ENCODE measurements at places on chromosomes 12 and 14.

GRCh38 chr14:23542261-23542660, 9.3 kb downstream of the ZFHX2 start:
- DNase-seq = no peak

GRCh38 chr12:59874781-59875180, 279.0 kb downstream of the SLC16A7 start:
- DNase-seq = no peak

GRCh38 chr12:92208613-92209121, 63.0 kb upstream of the BTG1 start:
- DNase-seq = no peak

- DNase-seq = no peak
Measured at GRCh38 chr14:81085596-81085995, 130.2 kb downstream of the TSHR start.

DNA sequence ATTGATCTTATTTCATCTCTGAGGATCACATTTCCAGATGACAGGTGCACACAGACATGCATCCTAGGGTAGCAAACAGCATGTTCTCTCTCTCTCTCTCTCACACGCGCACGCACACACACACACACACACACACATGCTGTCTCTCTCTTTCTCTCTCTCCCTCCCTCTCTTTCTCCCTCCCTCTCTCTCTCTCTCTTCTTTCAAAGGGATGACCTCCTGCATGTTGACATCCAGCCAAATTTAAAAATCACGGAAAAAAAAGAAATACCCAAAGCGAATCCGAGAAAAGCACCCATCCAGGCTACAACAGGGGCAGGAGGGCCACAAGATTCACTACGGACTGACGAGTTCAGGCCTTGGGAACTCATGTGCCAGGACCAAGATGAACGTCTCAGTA, 2.3 kb downstream of the KSR2 start:
- no peak for DNase-seq

- DNase-seq = no peak
Measured at GRCh38 chr12:53172352-53172751, 8.2 kb upstream of the ZNF740 start.

- DNase-seq = no peak
Measured at GRCh38 chr12:121489874-121490273, 90.0 kb downstream of the RNF34 start.

DNA sequence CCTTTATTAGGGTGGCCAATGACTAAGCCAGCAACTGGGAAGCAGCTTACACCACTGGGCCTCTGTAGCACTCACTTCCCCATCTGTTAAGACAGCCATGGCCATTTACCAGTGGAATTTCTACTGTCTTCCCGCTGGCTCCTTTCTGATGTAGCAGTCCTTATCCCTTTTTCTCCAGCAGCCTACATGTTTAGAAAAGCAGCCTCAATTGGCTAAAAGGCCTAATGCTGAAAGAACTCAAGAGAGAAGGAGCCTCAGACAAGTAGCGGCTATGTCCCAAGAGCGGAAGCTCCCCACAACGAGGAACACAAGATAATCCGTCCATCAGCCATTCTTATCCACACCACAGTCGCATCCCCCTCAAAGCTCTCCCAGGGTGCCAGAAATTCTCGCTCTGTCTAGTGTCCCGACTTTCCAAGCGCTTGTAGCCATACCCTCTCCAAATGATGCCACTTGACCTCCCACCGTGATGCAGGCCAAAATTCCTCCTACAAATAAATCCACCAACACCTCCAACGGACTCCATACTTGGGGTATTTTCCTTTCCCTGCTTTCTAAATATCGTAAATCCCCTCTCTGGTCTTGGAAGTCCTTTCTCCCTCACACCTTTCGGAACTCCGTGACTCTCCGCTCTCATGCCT, 624 bp downstream of the M6PR start:
- DNase-seq = no peak

DNA sequence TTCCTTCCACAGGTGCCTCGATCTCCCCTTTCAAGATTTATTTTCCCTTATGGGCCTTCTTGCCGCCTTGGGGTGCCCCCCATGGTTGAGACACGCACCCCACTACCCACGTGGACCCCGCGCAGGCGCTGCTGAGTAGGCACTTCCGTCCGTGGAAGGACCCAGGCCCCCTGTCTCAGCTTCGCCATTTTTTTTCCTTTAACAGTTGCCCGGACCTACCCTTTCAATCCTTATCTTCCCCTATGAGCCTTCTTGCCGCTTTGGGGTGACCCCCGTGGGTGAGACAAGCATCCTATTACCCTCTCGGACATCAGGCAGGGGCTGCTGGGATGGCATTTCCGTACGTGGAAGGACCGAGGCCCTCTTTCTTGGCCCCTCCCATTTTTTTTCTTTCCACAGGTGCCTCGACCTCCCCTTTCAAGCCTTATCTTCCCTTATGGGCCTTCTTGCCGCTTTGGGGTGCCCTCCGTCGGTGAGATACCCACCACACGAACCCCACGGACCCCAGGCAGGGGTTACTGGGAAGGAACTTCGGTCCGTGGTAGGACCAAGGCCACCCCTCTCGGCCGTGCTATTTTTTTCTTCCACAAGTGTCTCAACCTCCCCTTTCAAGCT, 268.2 kb downstream of the ALG10 start:
- DNase-seq = no peak

- no peak for DNase-seq
Measured at GRCh38 chr14:91154851-91155625, 41.2 kb downstream of the DGLUCY start.

DNA sequence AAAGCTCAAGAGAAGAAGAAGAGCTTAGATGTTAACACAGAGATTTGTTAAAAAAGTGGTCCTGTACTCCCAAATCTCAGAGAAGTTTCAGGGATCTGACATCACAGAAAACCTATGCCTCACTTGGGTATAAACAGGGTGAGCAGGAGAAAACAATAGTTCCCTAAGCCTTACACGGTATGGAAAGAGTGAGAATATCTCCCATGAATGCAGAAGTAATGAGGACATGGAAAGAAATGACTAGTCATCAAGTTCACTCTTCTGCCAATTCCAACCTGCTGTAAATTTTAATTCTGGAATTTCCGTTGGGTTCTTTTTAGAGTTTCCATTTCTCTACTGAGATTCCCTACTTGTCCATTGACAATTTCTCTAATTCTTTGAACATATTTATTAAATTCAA, 6.2 kb upstream of the PTGER2 start:
- no peak for DNase-seq

DNA sequence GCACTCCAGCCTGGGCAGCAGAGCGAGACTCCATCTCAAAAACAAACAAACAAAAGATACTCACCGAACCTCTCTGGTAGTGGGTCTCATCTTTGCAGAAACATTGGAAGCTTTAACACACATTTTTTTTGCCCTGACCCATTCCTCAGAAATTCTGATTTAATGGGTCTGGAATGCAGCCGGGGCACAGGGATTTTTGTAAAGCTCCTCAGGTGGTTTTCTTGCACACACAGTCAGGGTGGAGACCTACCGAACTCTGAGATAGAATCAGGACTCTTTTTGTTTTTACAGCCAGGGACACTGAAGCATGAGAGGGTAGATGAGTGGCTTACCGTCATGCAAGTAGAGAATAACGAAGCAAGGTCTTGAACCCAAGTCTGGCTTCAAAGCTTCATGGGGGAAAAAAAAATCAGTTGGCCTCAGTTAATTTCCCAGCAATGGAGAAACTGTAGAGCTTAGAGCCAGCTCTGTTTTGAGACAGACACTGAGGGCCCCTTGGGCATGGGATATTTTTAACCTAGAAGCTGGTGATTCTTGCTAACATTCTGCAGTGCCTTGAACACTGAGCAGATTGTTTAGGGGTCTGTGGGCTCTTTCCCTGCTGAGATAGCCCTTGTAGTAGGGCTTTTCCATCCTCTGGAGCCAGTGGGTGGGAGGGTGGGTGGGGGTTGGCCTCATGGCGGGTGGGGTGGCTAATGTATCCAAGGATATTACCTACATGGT, 4.8 kb downstream of the RNU4-2 start:
- no peak for DNase-seq

DNA sequence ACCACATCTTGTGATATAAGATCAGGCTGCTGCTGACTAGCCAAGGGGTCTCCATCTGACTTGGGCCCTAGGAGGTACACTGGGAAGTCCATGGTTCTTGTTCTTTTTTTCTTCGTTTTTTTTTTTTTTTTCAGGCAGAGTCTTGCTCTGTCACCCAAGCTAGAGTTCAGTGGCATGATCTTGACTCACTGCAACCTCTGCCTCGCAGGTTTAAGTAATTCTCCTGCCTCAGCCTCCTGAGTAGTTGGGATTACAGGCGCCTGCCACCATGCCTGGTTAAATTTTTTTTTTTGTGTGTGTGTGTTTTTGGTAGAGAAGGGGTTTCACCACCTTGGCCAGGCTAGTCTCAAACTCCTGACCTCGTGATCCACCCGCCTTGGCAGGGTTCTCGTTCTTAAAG, 178.2 kb downstream of the RMST start:
- DNase-seq = no peak

Measured in GOT3 (cell line).